ENCODE measurements at places on chromosomes 2 and 18. TPM values are rescaled to one million over a fixed set of nuclear protein-coding genes. Genes with fewer than 3 reads are reported as not detected.

The ANKRD36 gene
- total RNA-seq: 35.0 TPM

The TMEM17 gene
- total RNA-seq: 2.3 TPM

The ACVR1C gene
- 6.6 TPM for total RNA-seq

DNA sequence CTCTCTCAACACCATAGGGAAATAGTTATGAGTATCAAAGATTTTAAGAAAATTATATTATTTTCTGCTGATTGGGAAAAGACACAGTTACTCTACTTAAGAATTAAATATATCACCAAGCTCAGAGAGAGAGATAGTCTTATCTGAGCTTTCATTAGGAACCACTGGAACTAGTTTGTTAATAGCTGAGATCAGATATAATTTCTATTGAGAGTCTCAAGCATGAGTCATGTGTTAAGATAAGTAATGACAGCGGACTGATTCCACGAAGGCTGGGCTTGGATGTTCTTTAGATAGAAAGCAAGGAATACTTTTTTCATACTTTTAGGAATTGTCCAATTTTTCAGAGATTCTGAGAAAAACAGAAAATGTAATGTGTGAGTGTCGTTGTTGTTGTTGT lies 44.4 kb upstream of the RBM44 start:
- no peaks in the 10 kb centered on the region for H3K4me1 ChIP-seq
- H3K36me3 ChIP-seq: no peaks in the 10 kb centered on the region
- H3K4me3 ChIP-seq: no peak overlapping the region

- no peak overlapping the region for H3K27ac ChIP-seq
- H3K27me3 ChIP-seq: no peaks in the 10 kb centered on the region
- DNase-seq: no peak
- H3K4me1 ChIP-seq: no peaks in the 10 kb centered on the region
- H3K4me3 ChIP-seq: no peak overlapping the region
Observed at GRCh38 chr2:42854207-42854818, 61.9 kb upstream of the HAAO start.
